ENCODE measurements at places on chromosomes 7 and 10.

GRCh38 chr10:26172131-26172530 is 44.4 kb upstream of the GAD2 start:
- DNase-seq = no peak

DNA sequence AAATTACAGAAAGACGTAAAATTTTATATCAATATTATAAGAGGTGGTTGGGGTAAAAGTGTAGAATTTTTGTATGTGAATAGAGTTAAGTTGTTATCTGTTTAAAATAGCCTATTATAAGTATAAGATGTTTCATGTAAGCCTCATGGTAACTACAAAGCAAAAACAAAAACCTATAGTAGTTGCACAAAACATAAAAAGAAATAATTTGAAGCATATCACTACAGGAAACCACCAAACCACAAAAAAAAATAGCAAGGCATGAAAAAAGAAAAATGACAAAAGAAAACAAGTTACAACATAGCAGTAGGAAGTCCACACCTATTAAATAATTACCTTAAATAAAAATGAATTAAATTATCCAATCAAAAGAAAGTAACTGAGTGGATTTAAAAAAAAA is 12.4 kb upstream of the GSTK1 start:
- DNase-seq = no peak

DNA sequence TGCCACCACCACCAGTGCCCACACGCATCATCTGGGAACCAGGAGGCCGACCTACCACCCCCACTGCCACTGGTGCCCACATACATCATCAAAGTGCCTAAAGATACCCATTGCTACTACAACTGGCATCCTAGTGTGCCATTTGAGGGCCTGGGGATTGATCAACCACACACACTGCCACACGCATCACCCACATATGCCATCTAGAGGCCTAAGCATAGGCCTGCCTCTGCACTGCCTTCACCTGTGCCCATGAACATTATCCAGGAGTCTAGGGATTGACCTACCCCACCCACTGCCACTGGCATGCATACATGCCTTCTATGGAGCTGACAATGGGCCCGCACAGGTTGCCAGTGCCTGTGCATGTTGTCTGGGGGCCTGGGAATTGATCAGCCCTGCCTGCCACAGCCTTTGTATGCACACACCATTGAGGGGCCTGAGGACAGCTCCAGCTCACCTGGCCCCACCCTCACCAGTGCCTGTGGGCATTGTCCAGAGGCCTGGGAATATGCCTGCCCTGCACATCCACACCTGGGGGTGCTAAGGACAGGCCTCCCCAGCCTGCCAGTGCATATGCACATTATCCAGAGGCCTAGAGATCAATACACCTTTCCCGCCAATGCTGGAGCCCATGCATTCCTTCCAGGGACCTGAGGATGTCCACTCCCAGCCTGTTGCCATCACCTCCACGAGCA is 64.3 kb upstream of the TRIL start:
- no peak for DNase-seq

GRCh38 chr10:94014304-94014703 is 20.6 kb downstream of the PLCE1 start:
- no peak for DNase-seq

DNA sequence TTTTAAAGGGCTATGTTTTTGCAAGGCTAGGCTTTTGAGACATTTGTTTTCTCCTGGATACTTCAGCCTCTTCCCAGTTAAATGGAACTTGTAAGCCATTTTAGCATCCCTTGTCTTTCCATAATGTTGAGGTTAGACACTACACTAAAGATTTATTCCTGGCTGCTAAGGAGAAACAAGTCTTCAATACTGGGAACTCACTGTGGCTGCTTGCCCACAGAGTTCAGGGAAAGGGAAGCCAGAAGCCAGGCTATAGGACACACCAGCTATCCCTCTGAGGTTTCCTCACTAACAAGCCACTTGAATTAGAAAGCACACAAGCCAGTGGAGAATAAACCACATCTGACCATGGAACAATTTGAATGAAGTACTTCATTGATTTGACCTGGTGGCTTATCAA is 421.7 kb upstream of the CHRM2 start:
- DNase-seq = no peak

DNA sequence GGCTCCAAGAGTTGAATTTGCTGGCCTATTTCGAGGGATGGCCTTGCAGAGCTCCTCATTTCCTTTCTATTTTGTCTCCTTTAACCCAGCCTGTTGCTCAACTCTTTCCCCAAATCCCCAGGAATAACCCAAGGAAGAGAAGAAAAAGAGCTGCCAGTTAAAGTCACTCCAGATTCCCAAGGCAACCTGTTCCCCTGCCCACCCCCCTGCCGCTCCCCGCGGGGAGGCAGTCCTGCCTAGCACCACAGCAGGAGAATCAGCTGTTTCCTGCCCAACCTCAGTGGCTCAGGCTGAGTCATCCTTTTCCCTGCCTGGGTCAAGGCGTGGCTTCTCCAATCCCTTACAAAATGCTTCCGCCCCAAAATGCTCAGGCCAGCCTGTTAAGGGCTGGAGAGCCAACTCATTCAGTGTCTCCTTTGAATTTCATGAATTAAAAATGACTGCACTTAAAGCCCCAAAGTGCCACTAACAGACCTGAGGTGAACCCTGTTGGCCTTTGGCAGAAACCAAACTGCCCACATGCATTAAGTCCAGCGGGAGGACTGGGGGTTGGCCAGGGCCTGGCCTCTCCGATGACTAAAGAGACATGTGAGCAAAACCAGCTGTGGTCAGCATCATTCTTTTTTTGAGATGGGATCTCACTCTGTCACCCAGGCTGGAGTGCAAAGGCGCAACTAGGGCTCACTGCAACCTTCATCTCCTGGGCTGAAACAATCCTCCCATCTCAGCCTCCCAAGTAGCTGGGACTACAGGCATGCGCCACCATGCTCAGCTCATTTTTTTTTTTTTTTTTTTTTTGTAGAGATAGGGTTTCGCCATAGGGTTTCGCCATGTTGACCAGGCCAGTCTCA is 83.2 kb upstream of the KIF5B start:
- DNase-seq = peak; percentile 85
